Left kidney (tissue), 8 donors: ENCODE measurements at places on chromosomes 16 and 17. TPM values are rescaled to one million over a fixed set of nuclear protein-coding genes. Genes with fewer than 3 reads are reported as not detected.

The NOS2 gene
- 2.2 TPM for polyA plus RNA-seq

DNA sequence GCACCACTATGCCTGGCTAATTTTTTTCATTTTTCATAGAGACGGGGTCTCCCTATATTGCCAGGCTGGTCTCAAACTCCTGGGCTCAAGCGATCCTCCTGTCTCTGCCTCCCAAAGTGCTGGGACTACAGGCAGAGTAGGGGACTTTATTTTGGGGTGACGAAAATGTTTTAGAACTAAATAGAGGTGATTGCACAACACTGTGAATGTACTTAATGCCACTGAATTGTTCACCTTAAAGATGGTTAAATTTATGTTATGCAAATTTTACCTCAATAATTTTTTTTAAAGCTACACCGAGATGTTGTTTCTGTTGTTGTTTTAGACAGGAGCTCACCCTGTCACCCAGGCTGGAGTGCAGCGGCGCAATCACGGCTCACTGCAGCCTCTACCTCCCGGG, 111.9 kb upstream of the SEC14L1 start:
- DNase-seq: no peak

DNA sequence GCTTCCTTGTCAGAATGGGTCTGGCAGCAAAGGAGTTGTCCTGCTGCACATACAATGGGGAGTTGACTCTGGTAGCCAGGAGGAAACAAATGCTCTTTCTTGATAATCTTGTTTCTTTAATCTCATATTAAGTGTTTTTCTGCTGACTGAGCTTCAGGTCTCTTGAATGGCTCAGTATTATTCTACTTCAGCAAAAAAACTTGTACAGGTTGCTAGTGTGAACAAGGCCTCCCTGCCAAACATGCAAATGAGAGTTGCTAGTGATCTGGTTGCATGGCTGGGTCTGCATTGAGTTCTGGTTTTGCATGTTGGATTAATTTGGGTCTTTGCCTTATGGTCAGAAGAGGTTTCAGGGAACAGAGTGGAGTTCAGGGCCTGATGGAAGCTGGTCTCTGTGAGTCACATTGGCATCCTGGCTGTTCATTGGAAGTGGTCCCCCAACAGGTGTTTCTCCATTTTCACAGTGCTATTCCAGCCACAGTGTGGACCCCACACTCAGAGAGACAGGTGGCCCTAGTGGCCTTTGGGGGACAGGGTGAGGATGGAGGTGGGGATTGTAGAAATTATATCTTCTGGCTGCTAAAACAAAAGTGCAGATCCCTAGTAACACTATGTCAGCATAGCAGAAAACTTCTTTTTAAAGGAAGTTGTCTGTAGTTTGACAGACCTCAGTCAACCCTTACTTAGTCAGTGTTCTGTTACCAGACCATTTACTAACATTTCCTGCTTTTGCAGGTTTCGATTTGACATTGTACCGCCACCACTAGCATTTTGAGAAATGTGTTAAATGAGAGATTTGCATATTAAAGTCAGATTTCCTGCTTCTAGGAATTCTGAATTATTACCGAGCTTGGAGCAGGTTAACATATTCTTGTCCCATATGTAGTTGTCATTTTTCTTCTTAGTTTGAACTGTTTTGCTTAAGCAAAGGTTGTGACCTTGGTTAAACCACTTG, 47.1 kb downstream of the EPN2 start:
- DNase-seq: no peak

DNA sequence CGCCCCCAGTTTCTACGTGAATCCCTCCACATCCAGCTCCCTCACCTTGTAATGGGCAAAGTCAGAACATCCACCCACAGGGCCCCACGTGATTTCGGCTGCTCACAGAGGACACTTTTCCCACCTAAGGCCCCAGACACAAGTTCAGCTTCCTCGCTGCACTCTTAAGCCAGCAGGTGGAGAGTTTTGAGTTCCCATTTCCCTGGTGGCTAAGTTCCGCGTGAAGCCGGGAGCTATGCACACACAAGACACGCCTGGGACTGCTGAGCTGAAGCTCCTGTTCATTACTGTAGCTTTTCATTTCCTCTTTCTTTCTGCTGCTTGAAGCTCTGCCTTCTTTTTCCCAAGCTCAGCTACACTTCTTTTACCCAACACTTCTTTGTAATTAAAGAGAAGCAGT, 273.8 kb downstream of the NPIPA8 start:
- no peak for DNase-seq

- DNase-seq: no peak
Measured at GRCh38 chr16:22675745-22676540, 138.0 kb upstream of the HS3ST2 start.
